Fibroblast of the conjunctiva (primary cell): ENCODE measurements at places on chromosomes 1 and 21.

GRCh38 chr1:182809414-182809957, 19.9 kb downstream of the NPL start:
- no peak for DNase-seq

DNA sequence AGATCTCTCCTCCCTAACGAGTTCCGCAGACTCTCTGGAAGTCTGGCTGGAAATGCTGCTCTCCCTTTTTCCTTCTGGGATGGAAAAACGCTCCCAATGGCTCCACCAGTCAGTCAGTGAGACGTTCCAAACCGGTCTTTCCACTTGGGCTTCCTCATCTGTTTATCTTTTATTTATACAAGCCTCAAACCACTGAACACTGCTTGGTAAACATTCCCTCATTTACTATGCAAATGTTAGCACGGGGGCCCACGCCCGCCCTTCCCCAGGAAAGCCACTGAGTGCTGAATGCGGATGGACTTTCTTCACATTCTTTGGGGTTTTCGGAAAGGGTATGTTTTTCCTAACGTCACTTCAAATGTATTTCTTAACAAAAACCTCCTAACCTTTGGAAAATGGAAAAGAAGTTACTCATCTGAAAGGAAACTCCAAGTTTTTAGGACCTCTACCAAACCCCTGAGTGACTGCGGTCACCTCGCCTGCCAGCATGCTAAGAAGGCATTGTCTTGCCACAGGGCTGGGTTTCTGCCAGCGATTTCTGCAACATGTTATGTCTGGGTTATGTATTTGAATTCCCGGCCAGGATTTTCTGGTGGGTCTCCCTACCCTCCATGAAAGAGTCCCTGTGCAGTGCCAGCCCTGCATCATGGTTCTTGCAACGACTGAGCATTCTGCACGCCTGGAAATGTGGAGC, 14.0 kb upstream of the UMODL1 start:
- peak; percentile 42 for DNase-seq

GRCh38 chr1:191929383-191929782, 228.9 kb upstream of the RGS18 start:
- DNase-seq: no peak

GRCh38 chr1:207647671-207648333, 2.9 kb downstream of the CR1L start:
- DNase-seq: no peak

DNA sequence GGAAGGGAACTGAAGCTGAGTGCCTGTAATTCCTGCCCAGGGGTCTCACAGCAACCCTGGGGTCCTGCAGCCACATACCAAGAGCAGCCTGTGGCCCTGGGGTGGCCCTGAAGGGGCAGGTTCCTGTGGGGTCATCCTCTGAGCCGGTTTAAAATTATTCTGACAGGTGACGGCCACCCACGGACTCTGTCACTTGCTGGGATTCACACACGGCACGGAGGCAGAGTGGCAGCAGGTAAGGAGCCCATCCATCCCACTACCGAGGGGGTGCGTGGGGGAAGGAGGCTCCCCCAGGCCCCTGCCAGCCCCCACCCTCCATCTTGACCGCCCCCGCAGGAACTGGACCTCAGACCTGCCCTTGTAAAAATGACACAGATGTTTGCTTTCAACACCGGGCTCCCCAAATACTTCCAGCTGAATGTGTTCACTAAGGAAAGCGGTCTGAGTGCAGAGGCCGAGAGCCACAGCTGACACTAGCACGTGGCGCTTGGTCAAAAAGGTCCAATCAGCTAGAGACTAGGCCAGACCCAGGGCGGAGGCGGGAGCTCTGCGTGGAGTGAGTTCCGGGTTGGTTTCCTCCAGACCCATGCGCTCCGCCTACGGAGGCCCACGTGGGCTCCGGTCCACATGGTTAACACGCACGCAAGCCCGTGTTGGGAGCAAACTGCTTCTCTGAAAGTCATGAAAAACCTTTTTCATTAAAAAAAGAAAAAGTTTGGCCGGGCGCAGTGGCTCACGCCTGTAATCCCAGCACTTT, 10.0 kb downstream of the YBEY start:
- DNase-seq: peak; percentile 63

GRCh38 chr1:165303386-165303785, 53.1 kb downstream of the LMX1A start:
- DNase-seq: no peak

DNA sequence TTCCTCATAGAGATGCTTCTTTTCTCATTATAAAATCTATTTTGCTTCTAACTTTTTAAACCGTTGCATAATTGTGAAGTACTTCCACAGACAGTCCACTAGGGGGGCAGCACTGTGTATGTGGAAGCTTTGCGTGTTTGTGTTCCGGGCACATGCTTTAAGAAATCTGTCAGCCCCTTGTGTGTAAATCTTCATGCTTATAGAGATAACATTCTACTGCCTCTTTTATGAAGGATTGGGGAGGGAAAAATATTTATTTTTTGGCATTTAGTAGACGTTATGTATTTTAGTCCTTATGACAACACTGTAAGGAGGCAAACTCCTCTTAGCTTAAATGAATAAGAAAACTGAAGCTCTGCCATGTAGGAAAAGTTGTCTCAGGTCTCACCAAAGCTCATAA, 157.3 kb upstream of the PTGFR start:
- no peak for DNase-seq

DNA sequence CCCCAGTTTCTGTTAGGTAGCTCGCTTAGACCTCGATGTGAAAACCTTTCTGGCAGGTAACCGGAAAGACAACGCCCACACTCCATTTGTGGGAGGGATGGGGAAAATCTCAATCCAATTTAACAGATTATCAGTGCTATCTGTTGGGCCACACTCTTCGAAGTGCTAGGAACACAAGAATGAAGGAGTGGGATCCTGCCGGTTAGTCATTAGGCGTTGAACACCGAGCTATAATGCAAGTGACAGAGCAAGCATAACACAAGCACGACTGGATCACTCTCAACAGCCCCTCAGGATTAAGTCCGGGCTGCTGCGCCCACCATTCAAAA, 531 bp downstream of the SNIP1 start:
- no peak for DNase-seq

DNA sequence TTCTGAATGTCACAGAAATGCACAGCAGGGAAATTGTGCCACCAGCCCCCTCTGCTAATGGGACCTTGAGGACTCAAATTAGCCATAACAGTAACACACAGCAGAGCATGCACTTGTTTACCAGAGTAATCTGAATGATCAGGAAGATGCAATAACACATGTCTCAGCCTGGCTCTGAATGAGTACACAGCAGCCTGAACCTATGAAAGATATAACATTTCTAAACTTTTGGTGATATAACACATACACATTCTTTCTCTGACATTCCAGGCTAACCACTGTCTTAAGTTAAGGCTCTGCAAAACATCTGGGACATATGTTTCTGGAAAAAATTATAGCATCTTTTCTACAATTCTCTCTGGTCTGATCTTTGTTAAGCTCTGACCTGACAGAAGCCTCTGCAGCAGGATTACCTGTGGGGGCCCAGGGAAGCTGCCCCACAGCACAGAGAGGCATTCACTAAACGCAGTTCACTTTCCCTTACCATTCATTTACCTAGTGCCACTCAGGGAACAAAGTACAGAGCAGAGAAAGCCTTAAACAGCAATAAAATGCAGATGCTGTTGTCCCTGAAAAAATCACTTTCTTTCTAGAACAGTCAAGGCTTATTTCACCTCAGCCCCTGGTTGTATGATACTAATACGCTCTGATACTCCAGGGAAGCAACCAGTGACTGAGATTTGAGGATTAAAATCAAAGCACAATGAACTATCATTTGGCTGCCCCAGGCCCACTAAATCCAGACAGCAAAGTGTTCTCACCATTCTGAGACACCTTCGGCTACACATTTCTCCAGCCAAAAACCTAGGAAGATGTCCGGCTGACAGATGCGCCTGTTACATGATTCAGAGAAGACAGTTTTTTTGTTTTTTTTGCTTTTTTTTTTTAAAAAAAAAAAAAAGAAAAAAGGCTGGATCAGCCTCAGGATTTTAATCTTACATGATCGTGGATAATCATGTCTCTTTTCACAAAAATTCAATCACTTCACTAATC, 54.0 kb upstream of the CNN3 start:
- DNase-seq: peak; percentile 32

DNA sequence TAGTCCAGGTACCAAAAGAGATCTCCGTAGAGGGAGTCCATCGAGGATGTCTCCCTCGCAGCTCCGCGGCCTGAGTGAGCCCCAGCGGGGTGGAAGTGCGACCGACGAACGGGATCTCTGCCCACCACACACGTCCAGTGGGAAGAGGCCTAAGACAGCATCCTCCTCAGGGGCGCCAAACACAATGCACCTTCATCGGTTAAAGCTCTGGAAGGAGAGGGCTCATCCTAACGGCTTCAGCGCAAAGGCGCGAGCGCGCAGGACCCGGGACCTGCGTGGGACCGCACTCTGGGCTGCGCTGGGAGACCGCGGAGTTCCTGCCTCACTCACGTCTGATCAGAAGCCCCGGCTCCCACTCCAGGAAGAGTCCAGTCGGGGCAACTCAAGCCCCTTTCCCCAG, 7.6 kb downstream of the SLC25A24 start:
- DNase-seq: no peak

DNA sequence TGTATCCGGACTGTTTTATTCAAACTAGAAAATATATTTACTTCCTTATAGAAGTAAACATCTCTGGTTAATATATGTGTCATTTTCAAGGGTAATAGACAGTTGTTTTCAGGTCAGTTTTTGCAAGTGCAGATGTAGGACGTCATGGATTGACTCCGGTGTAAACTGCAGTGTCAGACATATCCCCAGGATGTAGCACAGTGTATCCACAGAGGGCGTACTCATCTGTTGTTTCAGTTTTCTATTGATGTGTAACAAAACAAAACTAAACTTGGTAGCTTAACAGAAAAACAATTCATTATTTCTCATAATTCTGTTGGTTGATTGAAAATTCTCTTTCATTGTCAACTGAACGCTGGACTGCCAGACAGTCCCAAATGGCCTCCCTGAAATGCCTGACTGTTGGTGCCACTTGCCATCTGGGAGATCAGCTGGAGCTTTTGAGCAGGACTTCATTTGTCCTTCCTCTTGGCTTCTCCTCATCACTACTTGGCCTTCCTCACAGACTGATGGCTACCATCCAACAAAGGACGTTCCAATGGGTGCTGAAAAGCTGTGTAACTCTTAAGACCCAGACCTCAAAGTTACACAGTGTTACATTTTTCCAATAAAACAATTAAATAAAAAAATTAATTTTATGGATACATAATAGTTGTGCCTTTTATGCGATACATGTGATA, 181.6 kb downstream of the NCAM2 start:
- no peak for DNase-seq

- no peak for DNase-seq
Measured at GRCh38 chr1:241310451-241310850, 46.6 kb downstream of the RGS7 start.

DNA sequence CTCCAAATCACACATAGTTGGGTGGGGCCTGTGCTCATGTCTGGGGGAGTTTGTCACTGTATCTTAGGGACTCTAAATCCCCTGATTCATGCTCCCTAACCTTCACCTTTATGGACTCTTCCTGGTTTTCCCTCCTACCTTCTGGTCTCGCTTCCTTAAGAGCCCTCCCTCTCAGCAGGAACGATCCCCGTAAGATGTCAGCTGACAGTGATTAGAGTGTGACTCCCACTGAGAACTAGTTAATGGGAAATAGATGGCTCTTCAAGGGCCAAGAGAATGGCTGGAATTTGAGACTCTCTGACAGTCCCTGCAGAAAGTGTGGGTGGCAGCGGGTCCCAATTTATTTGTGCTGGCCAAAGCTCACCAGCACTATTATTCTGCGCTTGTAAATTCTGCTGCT, 22.0 kb downstream of the LYPD8 start:
- no peak for DNase-seq

DNA sequence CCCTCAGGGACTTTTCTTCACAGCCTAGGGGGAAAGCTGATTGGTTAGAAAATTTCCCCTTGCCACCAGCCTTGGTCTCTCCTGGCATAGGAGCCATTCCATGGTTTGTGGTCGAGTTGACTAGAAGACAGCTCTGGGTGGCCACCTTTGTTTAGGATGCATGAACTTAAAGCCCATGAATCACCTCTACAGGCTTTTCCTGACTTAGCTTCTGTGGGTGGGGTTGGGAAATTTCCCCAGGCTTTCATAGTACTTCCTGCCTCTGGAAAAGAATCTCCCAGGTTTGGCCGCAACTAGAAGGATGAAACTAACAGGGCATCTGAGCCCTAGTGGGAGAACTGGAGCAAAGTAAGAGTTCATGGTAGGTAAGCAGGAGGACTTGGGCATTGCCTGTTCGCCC, 72.6 kb downstream of the SNRPE start:
- DNase-seq: no peak

DNA sequence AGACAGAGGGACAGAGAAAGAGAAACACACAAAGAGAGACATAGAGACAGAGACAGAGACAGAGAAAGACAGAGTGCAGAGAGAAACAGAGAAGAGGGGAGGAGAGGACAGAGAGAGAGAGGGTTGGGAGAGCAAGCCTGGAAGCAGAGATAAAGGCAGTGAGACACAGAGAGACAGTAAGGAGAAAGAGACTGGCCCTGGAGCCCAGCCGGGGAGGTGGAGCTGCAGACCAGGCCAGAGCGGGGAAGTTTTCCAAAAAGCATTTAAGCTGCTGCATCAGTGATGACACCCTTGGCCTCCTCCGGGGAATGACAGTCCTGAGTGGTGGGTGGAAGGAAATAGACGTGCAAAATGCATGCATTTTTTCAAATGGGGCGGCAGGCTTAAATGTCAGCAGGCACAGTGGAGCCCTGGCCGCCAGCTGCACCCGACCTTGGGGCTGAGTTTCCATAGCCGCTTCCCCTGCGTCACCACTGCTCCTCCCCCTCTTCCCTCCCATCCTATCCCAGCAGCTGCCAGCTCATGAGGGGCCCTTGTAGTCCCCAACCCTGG, 95.4 kb upstream of the KLHDC7A start:
- no peak for DNase-seq

DNA sequence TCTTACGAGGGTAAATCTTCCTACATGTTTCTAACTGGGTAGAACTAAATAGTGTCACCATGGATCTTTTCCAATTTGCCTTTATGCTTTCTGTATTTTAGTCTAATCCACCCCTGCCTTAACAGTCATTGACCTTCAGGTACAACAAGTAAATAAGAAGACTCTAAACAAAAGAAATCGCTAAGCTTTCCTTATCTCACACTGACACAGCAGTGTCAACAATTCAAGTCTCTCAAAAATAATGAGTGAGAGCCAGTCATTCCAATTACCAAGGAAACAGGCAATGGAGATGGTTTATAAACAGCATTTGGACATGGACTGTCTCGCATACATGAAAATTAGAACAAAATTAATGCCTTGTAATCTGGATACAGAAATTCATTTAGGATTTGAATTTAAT, 365.8 kb downstream of the VAV3 start:
- DNase-seq: no peak
